ENCODE measurements at places on chromosomes 2 and 18.

- DNase-seq = no peak
Observed at GRCh38 chr2:212919238-212919637, 232.2 kb downstream of the IKZF2 start.

DNA sequence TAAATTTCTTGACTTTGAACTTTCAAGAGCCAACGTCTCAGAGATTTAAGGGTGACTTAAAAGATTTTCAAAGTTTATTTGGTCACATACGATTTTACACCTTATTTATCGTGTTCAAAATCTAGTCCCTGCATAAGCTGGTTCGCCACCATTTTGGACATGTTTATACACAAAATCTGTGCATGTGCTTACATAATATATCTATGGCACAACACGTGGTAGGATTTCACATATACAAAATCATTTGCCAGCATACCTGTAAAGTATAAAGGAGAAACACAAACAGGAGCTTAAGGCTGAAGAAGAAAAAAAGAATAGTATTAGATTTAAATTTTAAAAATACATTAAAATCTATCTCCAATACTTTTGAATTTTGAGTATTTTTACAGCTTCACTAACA, 190.0 kb upstream of the KYNU start:
- DNase-seq = no peak

- DNase-seq = no peak
Observed at GRCh38 chr2:194294156-194294555, 1362.9 kb upstream of the SLC39A10 start.

- DNase-seq = no peak
Observed at GRCh38 chr2:159251296-159252173, 35.0 kb downstream of the WDSUB1 start.

GRCh38 chr2:160299540-160299939, 99.5 kb upstream of the ITGB6 start:
- no peak for DNase-seq

GRCh38 chr2:71067567-71068217, 756 bp upstream of the NAGK start:
- DNase-seq = peak; percentile 15

- no peak for DNase-seq
Observed at GRCh38 chr2:43078301-43078700, 148.1 kb downstream of the ZFP36L2 start.

GRCh38 chr2:53477517-53477916, 290.1 kb upstream of the CHAC2 start:
- DNase-seq = no peak

- DNase-seq = no peak
Observed at GRCh38 chr2:180056367-180057118, 49.4 kb upstream of the CWC22 start.

GRCh38 chr18:68406761-68407160, 308.1 kb downstream of the TMX3 start:
- no peak for DNase-seq

- DNase-seq = no peak
Observed at GRCh38 chr2:54290356-54291025, 34.5 kb upstream of the TSPYL6 start.

DNA sequence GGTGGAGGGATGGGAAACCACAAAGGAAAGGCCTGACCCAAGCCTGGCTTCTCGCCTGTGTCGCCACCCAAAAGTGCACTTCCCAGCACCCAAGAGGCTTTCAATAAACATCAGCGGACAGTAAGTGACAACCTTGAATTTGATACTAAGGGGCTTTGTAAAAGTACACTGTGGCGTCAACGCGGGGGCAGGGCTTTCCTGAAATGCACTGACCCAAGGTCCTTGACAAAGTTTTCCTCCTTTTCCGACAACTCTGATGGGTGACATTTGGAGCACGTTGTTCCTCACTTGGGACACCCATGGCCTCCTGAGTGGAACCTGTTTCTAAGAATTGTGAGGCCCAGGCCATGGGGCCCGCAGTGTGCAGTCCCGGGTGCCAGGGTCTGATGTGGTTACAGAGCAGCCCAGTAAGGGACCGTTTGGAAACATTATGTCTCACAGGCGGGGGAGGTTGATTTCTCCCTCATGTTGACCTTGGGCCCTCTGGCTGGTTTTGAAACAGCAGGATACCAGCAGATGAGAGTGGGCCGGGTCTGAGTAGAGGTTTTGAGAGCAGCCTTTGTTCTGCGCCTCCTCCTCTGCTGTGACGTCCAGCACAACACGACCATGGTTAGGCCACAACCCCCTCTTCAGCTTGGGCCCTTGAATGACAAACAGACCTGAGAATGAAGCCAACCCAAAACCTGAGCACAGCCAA, 2.8 kb upstream of the ZBTB14 start:
- no peak for DNase-seq

DNA sequence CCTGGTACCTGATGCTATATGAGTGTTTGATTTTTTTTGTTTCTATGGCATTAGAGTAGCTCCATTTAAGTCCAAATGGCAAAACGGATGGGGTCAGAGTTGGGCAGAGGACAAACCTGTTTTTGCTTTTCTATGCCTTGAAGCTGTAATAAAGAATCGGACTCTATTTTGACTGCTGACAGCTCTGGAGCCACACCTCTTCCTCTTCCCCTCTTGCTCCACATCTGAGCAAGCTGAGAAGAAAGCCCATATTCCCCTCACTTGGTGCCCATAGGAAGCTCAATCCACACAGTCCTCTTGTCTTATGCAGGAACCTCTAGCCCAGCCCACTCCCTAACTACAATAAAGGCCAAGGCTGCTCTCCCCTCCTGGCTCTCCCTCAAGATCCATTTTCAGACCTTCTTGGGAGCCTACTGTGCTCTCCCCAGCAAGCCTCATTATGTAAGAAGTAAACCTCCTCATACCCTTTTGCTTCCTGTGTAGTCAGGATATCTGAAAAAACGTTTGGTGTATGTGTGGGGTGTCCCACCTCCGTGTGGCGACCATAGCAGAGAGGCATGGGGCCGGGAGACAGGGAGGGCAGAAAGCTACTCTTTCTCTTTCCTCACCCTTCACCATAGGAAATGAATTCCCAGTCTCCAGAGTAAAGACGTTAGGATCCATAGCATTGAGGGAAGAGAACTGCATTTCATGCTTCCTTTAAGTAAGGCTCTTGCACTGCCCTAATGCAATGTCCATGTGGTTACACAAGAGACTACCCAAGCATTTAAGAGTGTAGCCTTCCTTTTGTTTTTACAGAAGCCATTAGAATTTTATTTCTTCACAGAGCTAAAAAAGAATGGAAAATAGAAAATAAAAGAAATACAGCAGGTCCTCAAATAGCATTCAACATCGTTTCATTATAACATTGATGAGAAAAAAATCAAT, 41.9 kb upstream of the RAPGEF4 start:
- DNase-seq = no peak

- no peak for DNase-seq
Observed at GRCh38 chr18:60120231-60120750, 220.5 kb downstream of the PMAIP1 start.

DNA sequence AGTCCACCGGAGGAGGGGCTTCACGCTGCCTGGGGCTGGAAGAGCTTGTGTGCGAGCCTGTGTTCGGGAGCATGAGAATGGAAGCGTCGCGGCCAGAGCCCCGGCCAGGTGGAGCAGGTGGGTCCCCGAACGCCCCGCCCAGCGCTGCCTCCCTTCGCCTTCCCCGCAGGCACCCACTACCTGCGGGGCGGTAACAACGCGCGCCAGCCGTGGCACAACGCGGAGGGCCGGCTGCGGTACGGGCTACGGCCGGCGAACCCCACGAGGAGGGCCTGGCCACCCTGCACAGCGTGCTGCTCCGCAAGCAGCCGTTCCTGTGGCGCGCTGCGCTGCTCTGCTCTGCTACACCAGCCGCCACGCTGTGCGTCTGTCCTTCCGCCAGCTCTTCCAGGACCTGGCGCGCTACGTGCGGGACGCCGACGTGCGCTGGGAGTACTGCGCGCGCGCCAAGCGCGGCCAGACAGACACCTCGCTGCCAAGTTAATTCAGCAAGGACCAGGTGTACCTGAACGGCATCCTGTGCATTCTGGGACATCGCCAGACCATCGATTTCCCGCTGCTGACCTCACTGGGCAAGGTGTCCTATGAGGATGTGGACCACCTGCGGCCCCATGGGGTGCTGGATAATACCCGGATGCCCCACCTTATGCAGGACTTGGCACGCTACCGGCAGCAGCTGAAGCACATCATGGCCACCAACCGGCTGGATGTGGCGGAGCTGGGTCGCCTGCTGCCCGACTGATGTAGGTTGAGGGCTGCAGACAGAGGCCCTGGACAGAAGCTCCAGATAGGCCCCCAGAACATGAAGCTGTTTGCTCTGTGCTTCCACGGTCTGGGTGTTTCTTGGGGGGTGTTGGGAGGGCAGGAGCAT, 200.6 kb downstream of the NAPG start:
- no peak for DNase-seq

- no peak for DNase-seq
Observed at GRCh38 chr18:49640741-49641140, 78.9 kb downstream of the LIPG start.

DNA sequence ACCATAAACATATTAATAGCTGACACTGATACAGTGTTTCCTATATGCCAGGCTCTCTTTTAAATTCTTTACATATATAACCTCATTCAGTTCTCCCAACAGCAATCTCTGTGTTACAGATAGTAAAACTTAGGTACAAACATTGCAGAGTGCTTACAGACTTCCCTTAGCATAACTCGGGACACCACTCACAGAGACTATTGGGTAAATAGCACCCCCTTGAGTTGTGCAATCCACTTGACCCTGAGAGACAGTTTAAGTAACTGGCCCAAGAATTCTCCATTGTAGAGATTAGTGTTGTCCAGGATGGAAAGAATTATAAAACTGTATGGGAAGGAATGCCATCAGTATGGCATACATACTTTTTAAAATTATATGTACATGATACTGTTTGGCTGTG, 110.1 kb downstream of the POLE4 start:
- DNase-seq = no peak

DNA sequence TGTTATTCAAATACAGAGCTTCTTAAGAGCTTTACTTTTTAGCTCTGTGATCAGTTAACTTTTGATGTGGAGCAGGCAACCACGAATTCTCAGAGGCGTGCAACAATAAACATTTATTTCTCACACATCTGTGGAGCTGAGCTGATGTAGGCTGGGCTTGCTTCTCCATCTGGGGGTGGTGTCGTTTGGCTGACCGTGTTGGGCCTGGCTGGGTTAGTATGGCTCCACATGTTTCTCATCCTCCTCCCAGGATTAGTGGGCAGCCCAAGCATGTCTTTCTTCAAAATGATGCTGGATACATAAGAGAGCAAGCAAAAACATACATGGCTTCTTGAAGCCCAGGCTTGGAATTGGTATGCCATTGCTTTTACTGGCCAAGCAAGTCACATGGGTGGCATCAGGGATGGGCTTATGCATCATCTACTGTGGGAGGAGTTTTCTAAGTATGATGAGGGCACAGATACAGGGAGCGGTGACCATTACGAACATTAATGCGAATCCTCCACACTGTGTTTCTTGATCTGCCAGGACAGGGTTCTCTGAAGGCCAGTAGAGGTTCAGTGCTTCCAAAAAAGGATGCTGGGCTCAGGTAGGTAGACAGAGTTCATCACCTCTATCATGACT, 157.0 kb upstream of the TNP1 start:
- no peak for DNase-seq

GRCh38 chr2:198008230-198008629, 203.8 kb downstream of the PLCL1 start:
- no peak for DNase-seq

DNA sequence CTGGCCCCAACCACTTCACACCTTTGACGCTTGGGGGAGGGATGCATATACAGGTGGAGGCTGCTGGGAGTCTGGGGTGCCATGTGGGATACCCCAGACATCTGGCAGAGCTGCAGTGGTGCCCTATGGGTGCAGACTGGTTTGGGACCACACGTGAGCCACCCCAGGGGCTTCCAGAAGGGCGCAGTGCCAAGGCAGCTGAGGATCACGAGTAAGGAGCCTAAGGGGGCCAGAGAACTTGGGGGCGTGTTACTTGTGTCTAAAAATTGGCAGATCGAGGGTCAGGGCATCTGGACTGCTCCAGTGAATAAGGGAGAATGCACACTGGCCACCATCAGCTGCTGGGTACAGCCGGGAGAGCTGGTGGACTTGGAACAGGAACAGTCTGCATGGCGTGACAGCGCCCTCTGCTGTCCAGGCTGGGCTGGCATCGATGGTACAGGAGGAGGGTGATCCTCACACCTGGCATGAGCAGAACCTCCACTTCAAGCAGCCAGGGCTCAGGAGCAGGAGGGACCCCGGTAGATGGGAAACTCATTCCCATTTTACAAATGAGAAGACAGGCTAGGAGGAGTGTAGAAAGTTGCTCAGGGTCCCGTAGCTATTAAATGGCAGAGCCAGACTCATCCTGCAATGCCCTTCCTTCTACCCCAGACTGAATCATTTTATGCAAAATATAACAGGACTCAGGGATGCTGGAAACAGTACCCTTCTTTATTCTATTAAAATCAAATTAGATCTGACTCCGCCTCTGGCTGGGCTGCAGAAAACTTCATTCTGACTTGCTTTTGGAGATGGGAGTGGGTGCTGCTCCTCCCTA, 60.4 kb downstream of the ATOH8 start:
- DNase-seq = peak; percentile 87

DNA sequence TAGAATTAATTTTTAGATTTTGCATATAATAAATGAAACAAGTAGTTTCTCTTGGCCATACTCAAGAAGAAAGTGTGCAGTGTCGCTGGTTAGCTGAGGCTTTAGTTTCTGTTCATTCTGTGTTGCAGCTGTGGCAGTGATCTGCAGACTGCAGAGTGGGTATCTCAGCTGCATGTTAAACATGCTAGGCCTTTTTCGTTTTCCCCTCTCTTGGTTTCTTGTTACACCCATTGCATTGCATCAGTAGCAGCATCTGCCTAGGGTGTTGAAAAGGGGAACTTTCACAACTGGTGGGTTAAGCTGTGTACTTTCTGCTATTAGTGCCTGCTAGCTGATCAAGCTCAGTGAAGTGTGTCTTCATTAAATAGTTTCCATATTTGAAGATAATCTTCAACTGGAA, 51.3 kb downstream of the ACSL3 start:
- DNase-seq = peak; percentile 27

All from RPMI8226 (cell line).